Esophagus mucosa (tissue), 1 donor: ENCODE measurements at places on chromosomes 3 and 15. TPM values are rescaled to one million over a fixed set of nuclear protein-coding genes. Genes with fewer than 3 reads are reported as not detected.

XCR1 gene
- total RNA-seq, result 0.04 TPM

SPINT1 gene
- total RNA-seq, result 127 TPM

DNA sequence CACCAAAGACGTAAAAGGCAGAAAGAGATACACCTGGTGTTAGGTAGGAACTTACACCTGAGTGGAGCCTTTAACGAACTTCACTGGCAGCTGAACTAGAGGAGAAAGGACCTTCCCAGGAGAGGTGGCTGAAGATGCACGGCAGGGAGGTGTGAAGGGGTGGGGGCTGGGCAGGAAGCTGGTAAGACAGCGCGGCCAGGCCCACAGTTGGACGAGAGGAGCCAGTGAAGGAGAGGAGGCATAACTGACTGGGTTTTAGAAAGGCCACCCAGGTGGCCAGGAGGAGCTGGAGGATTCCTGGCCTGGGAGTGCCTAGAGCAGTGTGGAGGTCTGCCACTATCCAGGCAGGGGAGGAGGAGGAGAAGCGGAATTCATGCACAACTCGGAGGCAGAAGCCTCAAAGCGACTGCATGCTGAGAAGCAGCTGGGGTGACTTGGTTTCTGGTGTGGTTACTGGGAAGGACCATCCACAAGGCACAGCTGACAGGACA, 51.9 kb downstream of the SLC41A3 start:
- no peak for ATAC-seq

- no peak for ATAC-seq
These were observed 156.7 kb downstream of the TMCO5A start for GRCh38 chr15:38091078-38091645.

DNA sequence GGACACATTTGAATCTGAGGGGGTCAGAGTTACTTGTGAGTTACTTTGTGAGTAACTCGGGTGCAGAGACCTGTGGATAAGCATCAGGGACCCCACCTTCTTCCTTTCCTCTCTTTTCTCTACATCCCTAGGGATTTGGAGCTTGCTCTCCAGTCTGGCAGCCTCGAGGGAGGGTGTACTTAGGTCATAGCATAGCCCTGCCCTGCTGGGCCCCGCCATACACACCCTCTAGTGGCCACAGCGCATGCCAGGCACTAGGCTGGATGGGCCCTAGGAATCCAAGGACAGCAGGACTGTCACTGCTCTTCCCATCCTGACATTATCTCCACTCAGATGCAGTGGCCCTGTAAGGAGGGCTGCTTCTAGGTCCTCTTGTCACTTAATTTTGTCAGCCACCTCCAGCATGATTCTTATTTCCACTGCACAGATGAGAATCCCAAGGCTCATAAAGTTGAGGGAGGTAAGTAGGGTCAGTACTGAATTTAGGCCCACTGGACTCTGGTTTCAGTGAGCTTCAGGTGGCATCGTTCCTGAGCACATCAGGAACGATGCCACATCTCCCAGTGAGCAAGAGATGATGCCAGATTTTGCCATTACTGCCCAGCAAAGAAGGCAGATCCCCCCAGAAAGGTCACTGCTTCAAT, 3.6 kb upstream of the SMAD6 start:
- ATAC-seq, result peak; percentile 47
